ENCODE measurements at places on chromosomes 5 and 9.

DNA sequence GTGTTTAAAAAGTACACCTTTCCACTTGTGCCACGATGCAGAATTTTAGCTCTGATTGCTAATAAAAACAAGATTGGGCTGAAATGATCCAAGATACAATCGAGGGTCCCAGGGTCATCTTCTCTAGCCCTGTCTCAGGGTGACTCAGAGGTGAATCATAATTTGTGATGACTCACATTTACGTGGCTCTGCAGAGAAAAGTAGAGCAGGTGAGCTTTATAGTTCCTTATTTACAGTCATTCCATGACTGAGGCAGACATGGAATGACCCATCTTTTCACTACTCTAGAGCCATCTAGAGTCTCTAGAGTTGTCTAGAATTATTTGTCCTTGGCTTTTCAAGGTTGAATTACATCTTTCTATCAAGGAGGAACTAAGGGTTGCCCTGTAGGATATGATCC is 155.2 kb downstream of the GAS1 start:
- no peak for DNase-seq

DNA sequence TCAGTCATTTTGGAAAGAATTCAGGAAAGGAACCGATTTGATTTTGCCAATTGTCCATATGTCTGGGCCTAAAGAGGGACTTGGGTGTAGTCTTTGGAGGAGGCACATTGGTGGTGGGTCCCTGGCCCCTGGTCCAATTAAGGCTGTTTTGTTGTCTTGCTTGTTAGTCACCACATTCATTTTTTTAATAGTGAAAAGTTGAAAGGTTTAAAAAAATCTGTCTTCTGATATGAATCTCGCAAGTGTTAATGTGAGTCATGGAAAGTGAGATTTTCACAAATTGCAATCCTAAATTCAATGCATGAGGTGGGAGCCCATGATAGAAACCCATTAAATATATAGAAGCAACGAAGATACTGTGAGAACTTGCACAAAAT is 165.9 kb upstream of the OTULINL start:
- no peak for DNase-seq

DNA sequence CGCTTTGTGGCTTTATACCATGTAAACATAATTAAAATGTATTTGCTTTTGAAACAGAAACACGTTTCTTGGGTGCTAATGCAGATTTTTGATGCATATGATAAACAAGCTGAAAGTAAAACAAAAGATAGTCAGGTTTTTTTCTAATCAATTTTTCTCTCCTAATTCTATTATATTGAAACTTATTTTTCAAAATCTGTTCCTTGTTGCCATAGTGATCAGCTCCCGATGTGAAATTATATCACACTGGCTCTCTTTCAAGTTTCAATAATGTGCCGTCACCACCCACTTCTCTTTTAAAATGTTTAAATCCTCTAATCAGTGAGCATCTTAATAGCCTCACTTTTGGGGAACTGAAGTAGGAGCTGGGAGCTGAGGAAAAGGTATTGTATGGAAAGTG is 36.4 kb upstream of the DAPK1 start:
- DNase-seq, result no peak

DNA sequence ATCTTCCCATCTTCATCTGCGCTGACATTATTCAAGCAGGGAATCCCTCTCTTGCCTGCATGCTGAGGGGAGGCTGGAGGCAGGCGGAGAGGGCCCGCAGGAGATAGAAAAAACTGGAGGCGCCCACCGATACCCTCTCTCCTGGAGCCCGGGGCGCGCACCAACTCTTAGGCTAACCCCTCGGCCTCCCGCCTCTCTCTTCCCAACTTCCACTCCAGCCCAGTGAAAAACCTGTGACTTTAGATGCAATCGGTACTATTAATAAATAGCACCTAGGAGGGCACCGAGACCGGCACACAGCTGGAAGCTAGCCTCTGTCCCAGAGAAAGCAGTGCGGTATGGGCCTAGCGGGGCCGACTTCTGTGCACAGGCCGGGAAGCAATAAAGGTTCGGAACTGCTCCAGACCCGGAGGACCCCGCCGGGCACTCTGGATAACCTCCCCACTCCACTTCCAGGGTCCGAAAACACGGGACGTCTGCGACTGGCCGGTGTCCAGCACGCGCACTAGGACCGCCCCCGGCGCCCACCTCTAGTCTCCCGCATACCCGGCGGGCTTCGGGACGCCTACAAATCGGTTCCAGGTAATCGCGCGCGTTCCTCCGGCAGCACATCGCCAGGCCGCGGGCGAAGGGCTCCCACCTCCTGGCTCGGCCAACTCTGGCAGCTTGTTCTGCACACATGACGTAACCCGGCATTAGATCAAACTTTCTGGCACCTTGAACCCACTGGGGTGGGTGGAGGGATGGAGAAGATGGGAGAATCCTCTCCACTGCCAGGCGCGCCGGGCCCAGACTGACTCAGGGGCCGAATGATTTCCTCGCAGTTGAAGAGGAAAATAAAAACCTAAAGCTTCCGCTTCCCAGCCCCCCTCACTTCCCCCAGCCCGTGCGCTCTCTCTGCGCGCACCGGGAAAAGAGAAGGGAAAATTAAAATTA is 1.4 kb downstream of the EFNA5 start:
- DNase-seq, result no peak

GRCh38 chr5:8363138-8363537 is 494.2 kb downstream of the MTRR start:
- DNase-seq, result no peak

GRCh38 chr5:127863610-127864395 is 160.6 kb downstream of the CCDC192 start:
- DNase-seq, result no peak

DNA sequence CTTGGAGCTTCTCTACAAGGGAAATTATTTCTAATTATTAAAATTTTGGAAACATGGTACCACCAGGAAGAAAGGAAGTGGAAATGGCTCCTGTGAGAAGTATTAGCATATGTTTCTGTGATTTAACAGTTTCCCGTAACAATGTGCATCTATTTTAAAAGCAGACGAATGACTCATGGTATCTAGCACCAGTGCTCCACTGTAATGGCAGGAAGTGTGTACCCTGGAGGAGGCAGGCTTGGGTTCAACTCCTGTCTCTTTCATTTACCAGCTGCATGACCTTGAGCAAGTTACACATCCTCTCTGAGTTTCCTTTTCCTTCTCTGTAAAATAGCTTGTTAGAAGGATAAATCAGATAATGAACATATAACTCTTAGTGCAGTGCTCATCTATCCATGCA is 41.0 kb upstream of the ANGPTL2 start:
- no peak for DNase-seq

- no peak for DNase-seq
Measured at GRCh38 chr9:6818292-6818922, 60.6 kb downstream of the KDM4C start.

DNA sequence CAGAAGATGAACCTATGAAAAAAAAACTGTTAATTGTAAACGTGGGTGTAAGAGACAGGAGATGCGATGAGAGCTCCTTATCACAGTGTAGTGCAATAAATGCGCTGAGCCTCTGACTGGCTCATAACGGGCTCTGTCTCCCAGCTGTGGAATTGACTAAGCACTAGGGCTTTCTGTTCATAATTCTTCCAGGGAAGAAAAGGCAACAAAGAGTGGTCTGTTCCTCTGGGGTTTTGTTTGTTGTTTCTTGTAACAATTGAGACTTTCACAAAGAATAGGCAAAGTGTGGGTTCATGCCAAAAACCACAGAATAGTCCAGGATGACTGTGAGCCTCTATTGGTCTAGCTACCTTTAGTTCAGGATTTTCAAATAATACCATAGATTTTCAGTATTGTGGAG is 39.4 kb downstream of the UBE2QL1 start:
- no peak for DNase-seq

GRCh38 chr5:84272771-84273516 is 111.7 kb downstream of the EDIL3 start:
- DNase-seq, result no peak

DNA sequence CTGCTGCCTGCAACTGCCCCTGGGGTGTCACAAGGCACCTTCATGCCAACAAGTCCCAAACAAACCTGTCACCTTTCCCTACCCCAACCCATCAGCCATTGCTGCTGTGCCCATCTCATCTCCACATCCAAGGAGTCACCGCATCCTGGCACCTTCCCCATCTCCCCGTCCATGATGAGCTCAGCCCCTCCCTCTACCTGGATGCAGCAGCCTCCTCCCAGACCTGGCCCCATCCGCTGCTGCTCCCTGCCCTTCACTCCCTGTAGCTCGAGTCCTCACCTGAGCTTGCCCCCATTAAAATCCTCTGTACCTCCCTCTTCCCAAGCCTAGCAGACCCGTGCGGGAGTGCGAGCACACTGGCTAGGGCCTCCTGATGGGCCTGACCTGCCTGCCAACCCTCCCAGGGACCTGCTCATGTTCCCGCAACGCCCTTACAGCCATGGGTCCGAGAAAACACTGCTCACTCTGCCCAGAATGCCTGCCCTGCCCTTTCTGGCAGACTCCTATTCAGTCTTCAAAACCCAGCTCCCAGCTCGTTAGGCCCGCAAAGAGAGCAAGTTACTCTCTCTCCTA is 110.6 kb downstream of the ADAMTS2 start:
- DNase-seq, result no peak

DNA sequence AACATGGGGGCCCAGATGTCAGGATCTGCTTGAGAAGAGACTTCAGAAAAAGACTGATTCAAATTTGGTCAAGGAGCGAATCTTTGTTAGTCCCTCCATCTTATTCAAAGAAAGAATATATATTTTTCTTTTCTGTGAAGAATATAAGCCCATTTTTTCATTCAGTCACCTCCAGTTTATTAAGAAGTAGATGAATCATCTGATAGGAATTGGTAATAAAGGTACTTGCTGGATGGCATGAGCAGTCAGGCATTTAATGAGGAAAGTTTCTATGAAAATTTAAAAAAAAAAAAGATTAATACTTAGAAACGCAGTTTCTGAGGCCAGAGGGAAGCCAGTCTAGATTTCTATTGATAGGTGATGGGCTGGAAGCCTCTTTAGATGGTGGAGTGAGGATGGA is 373.1 kb upstream of the SMC2 start:
- no peak for DNase-seq

DNA sequence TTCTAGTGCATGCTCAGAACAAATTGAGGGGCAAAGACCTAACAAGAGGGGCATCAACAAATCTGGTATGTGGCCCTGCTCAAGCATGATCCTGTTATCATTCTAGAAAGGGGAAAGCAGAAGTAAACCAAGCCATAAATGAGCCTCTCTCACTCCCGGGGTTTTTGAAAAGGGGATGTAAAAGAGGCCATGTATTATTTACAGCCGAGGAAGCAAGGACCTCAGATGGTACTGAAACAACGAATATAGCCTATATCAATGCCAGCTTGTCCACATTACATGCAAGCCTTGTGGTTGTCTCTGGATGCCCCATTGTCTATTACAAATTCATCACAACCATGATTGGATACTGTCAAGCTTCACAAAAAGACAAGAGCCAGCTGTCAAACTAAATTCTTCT is 211.3 kb downstream of the DCP2 start:
- no peak for DNase-seq

- no peak for DNase-seq
Measured at GRCh38 chr5:168879929-168880328, 300.8 kb upstream of the PANK3 start.

- no peak for DNase-seq
Measured at GRCh38 chr5:102975045-102975444, 144.9 kb downstream of the GIN1 start.

- DNase-seq, result no peak
Measured at GRCh38 chr9:76620996-76621395, 143.2 kb upstream of the PCA3 start.

DNA sequence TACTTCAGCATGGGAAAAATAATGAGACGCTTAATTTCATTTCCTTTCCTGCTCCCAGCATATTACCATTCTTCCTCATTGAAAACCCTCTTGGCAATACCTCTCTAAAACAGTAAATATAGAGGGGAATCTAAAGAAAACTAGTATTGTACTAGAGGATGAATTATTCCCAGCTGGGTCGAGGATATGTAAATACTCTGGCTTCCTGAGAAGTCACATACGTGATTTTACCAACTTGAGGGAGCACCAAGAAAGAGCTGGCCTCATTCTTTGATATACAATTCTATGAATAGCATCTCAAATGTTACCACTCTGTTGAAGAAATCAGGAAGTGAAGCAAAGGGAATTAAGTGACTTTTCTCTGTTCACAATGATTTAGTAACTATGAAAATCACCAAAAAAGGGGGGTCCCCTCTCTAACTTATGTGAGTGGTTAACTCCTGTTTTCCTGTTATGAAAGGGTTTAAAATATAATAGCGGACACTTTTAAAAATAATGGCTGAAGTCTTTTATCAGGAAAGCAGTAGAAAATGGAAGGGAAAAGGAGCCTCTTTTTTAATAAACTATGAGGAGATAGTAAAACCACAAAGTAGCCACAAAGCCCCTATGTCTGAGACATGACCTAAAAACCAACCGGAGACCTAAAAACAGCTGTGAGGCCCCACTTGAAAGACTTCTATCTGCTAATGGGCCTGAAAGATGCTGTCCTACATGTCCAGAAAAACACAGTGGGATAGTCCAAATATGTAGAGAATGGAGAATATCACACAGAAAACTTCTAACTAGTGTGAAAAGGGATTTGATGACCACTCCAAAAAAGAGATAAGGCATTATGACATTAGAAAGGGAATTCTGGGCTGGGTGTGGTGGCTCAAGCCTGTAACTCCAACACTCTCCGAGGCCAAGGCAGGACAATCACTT is 42.6 kb downstream of the LPAR1 start:
- no peak for DNase-seq

DNA sequence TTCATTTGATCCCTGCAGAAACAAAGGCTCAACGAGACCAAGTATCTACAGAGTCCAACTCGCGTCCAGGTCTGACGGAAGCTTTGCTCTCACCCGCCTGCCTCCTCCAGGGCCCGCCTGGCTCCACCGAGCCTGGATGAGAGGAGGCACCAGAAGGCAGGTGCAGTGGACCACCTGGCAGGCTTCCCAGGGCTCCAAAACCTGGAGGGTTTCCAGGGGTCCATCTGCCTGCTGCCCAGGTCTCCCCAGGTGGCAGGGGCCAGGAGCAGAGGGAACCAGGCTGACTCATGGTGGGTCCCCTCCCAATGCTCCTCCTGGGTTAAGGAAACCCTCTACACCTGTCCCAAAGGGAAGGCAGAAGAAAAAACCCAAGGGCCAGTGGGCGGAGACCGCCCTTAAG is 59.5 kb downstream of the VAV2 start:
- DNase-seq, result no peak

DNA sequence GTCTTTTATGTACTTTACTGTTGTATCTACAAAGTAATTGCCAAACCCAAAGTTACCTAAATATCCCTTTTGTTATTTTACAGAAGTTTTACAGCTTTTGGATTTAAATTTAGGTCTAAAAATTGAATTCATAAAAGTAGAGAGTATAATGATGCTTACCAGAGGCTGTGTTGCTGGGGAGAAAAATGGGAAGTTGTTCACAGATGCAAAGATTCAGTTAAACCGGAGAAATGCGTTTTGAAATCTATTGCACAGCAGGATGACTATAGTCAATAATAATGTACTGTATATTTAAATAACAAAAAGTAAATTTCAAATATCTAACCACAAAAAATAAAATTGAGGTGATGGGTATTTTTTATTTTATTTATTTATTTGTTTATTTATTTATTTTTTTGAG is 2.6 kb upstream of the ANKRD18A start:
- DNase-seq, result no peak

DNA sequence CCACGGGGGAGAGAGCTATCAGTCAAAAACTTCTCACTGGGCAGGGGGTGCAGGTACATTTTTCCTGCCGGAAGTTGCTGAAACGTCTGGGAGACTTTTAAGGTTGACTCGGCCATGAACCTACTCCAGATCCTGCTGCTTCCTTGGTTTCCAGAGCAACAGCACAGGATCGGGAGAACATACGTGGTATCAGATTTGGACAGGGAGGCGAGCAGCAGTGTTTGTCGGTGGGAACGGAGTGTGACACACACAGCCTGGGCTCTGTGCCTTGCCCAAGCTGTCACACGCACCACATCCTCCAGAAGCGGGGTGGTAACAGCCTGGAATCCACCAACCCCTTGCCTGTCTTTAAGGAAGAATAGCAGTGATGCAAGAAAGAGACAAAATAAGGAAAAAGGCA is 276.5 kb downstream of the SLIT3 start:
- DNase-seq, result no peak

All from iPS DF 6.9 (cell line).